ENCODE measurements at places on chromosomes 1 and 21. TPM values are rescaled to one million over a fixed set of nuclear protein-coding genes. Genes with fewer than 3 reads are reported as not detected.

The SLC35D1 gene
- 25.0 TPM for total RNA-seq

The CYP4Z1 gene
- not detected for total RNA-seq

The NBPF11 gene
- 4.8 TPM for total RNA-seq

The NUP210L gene
- not detected for total RNA-seq

The TMEM269 gene
- total RNA-seq: under 0.01 TPM

The WDR64 gene
- not detected for total RNA-seq

The NTRK1 gene
- total RNA-seq: not detected

The LENEP gene
- 0.43 TPM for total RNA-seq

The KLF17 gene
- total RNA-seq: under 0.01 TPM

The RIPPLY3 gene
- total RNA-seq: under 0.01 TPM

The PTPRF gene
- 42.7 TPM for total RNA-seq

The OVAAL gene
- not detected for total RNA-seq

The SOX13 gene
- 11.6 TPM for total RNA-seq

The KCNC4 gene
- 0.64 TPM for total RNA-seq

The OLFML2B gene
- 5.2 TPM for total RNA-seq

The BTBD8 gene
- 2.3 TPM for total RNA-seq

The LCE1C gene
- not detected for total RNA-seq

The TSSK3 gene
- 0.86 TPM for total RNA-seq

The IL22RA1 gene
- not detected for total RNA-seq

The TMEM9 gene
- total RNA-seq: 52.2 TPM

The ADSS2 gene
- total RNA-seq: 51.2 TPM

The IBA57 gene
- 4.3 TPM for total RNA-seq

The TNFSF4 gene
- 127 TPM for total RNA-seq

The SLC35E2B gene
- 32.8 TPM for total RNA-seq

The LCE1A gene
- not detected for total RNA-seq

The SAMSN1 gene
- total RNA-seq: 0.86 TPM

The ANGPTL1 gene
- total RNA-seq: 4.3 TPM

The C1orf115 gene
- total RNA-seq: 3.5 TPM

The TRAF3IP3 gene
- total RNA-seq: not detected

The TPTE gene
- 0.43 TPM for total RNA-seq

The ERICH3 gene
- total RNA-seq: not detected

The UBE2U gene
- total RNA-seq: not detected

The KISS1 gene
- total RNA-seq: 11.0 TPM

The FCER1G gene
- total RNA-seq: not detected

The CCT8 gene
- total RNA-seq: 183 TPM

The BACE2 gene
- total RNA-seq: 7.1 TPM

The FOXO6 gene
- not detected for total RNA-seq

The ETV3L gene
- total RNA-seq: not detected

The CYP4X1 gene
- not detected for total RNA-seq

The DYNLT4 gene
- total RNA-seq: not detected

The MCOLN2 gene
- 1.7 TPM for total RNA-seq

The WNT9A gene
- 0.32 TPM for total RNA-seq

The UBL4B gene
- not detected for total RNA-seq

The MTARC1 gene
- total RNA-seq: 1.7 TPM

The PGBD5 gene
- total RNA-seq: not detected

The UTS2 gene
- not detected for total RNA-seq

The SLC9C2 gene
- total RNA-seq: not detected

The MX2 gene
- 0.97 TPM for total RNA-seq

The KCNA2 gene
- total RNA-seq: under 0.01 TPM

The ASAP3 gene
- total RNA-seq: 35.0 TPM

The CBS gene
- 92.4 TPM for total RNA-seq

The PSRC1 gene
- 23.3 TPM for total RNA-seq

The POU2F1 gene
- 6.9 TPM for total RNA-seq

The RAP1A gene
- 13.5 TPM for total RNA-seq

The ST6GALNAC3 gene
- total RNA-seq: 1.3 TPM

The FOXJ3 gene
- total RNA-seq: 34.5 TPM

The FAM163A gene
- under 0.01 TPM for total RNA-seq

The DNAJC28 gene
- total RNA-seq: 1.9 TPM

The EDARADD gene
- 0.32 TPM for total RNA-seq
